Fibroblast of lung (primary cell): ENCODE measurements at places on chromosomes 1 and 21. TPM values are rescaled to one million over a fixed set of nuclear protein-coding genes. Genes with fewer than 3 reads are reported as not detected.

The NTMT2 gene
- total RNA-seq, result not detected in 2 replicates

The LENEP gene
- 0.26 TPM in 1 of 2 replicates, not detected in the other for total RNA-seq

The BCAR3 gene
- 34.4 and 35.2 TPM in 2 replicates for total RNA-seq

The TMEM240 gene
- total RNA-seq, result 4.9 and 5.4 TPM in 2 replicates

The PDE4B gene
- total RNA-seq, result 5.9 and 19.8 TPM in 2 replicates

The HRNR gene
- total RNA-seq, result not detected in 2 replicates

The LCE1E gene
- total RNA-seq, result not detected in 2 replicates

The KLHDC8A gene
- not detected in 2 replicates for total RNA-seq

The CCDC27 gene
- total RNA-seq, result not detected in 2 replicates

The LEFTY1 gene
- 0.26 TPM in 1 of 2 replicates, not detected in the other for total RNA-seq
